ENCODE measurements at places on chromosomes 3 and 15. TPM values are rescaled to one million over a fixed set of nuclear protein-coding genes. Genes with fewer than 3 reads are reported as not detected.

DNA sequence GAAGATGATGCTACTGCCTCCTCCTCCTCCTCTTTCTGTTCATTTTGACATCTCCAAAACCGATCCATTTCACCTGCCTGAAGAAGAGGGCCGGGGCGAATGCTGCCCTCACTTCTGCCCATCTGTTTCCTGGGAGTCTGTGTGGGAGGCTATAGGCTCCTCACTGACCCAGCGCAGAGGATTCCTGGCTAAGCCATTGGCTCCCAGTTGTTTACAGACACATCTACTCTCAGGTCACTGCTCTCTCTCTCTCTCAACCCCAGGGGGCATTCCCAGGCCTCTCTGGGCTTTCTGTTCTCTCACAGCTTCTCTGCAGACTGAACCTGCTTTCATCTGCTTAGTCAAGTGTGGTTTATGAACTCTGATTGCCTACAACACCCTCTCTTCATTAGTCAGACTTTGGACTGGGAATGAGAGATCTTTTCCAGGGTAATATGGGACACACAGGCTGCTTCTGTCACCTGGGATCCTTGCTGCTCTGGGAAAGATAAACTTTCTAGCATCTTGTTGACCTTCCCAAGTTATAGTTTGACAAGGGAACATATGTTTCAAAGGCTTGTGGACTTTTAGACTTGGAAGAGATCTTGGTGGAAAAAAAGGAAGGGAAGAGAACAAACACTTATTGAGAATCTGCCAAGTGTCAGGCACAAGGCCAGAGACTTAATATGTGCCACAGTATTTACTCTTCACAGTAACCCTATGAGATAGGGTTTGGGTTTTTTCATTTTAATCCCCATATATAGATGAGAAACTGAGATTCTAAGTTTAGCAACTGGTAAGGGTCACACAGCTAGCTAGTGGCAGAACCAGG lies 30.2 kb upstream of the USP3 start:
- peak; percentile 83 for DNase-seq

DNA sequence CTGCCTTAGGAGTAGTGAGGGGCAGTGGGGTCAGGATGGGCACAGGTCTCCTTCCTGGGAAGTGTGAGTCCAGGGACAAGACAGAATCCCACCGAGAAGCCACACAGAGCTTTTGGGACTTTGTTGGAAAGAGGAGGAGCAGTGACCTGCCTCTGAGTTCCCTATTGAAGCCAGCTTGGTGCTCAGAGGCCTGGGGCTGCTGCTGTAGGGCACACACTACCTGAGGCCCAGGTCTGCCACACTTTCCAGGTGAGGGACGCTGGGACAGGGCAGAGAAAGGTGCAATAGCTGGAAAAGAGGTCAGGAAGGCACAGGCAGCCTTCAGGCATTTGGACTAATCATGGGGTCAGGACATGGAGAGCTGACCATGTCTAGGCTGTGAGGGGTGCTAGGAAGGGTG lies 67.7 kb downstream of the SCN5A start:
- DNase-seq, result no peak

- no peak for DNase-seq
Observed at GRCh38 chr3:115336836-115337235, 189.7 kb upstream of the ZBTB20 start.

DNA sequence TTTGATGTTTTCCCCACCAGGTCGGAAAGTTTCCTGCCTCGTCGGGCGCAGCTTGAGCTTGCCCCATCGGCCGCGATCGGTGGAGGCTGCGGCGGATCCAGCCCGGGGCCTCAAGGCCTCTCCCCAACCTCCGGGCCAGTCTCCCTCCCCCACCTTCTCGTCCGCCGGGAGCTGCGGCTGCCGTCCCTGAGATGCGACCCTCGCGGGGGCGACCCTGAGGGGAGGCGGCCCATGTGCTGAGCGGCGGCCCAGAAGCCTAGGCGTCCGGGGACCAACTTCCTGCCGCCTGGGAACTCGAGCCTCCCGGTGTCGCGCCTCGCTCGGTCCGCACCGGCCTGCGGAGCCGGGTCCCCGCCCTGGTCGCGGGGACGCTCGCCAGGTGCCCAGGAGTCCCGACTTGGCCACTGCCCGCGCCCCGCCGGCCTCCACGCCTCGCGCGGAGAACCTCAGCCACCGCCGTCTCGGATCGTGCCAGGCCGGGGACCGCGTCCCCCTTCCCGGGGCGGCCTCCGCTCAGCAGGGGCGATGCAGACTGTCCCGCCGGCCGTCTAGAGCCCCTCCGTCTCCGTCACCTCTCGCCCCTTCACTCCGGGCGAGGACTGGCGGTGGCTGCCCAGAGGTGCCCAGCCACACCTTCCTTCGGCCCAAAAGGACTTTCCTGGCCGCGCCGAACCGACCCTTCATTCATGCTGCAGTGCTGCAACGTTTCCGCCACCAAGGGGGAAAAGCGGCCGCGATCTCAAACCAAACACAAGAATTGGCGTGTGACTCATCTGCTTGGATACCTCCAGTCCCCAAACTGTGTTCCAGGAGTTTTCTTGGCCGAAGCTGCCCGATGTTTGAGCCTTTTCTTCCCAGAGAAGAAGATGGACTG lies 656 bp downstream of the SLMAP start:
- peak; percentile 82 for DNase-seq

The DMXL2 gene
- 32.8 TPM for total RNA-seq

The TIMP4 gene
- 0.10 TPM for total RNA-seq

The PLSCR5 gene
- total RNA-seq, result not detected

The SLC2A2 gene
- total RNA-seq, result not detected

GRCh38 chr15:25693321-25694238 lies 169.5 kb downstream of the ATP10A start:
- DNase-seq, result no peak

GRCh38 chr15:46394463-46394862 lies 759.6 kb downstream of the SQOR start:
- no peak for DNase-seq

DNA sequence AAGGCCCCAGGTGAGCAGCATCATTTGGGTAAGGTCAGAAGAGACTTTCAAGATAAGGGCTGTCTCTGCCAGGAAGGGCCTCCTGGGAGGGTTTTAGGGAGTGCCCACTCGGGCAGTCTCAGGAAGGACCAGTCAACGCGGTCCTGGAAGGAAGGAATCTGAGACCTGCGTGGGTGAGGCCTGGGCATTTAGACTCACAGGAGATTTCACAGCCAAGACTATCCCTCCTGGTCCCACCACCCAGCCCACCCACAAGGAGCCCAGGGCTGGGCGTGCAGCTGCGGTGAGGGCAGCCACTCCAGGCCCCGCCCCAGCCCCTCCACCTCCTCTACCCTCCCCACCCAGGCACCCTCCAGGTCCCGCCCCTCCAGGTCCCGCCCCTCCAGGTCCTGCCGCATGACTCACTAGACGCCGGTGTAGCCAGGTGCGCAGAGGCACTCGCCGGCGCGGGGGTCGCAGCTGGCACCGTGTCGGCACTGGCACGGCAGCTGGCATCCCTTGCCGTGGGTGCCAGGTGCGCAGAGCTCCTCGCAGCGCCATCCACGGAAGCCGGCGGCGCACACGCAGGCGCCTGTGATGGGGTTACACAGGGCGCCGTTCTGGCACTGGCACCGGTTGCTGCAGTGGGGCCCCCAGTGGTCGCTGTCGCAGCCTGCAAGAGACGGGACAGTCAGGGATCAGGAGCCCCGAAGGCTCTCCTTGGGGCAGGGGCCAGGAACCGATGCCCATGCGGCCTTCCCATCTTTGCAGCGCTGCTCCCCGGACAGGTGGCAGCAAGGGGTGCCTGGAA lies 112.7 kb downstream of the RAB11A start:
- DNase-seq, result no peak

GRCh38 chr15:57559875-57560274 lies 31.8 kb upstream of the MYZAP start:
- DNase-seq, result peak; percentile 49

GRCh38 chr15:81146006-81146405 lies 11.9 kb downstream of the CFAP161 start:
- no peak for DNase-seq

GRCh38 chr3:124916837-124917409 lies 17.6 kb downstream of the MUC13 start:
- no peak for DNase-seq

The CHDH gene
- total RNA-seq, result not detected

The CCR9 gene
- not detected for total RNA-seq

The WDR49 gene
- total RNA-seq, result not detected

GRCh38 chr3:194928227-194928626 lies 242.5 kb downstream of the FAM43A start:
- DNase-seq, result no peak

DNA sequence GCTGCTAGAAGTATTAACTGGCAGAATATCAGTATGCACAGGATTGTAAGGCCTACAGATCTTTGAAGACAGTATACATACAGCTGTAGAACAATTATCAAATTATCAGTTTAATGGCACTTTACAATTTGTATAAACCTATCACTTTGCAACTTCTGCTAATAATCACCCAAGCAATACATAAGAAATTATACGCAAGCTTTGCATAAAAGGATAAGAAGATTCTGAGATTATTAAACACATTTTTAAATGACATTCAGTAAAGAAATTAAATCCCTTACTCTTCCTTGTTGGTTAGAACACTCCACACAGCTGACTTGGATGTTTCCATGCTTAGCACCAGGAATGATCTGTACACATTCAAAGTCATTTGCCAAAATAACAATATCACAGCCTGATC lies 46.8 kb downstream of the DMXL2 start:
- DNase-seq, result no peak

GRCh38 chr3:176120507-176120906 lies 1076.8 kb downstream of the TBL1XR1 start:
- no peak for DNase-seq

The LRRK1 gene
- total RNA-seq, result 5.0 TPM

- peak; percentile 16 for DNase-seq
Observed at GRCh38 chr3:28008235-28008634, 233.2 kb upstream of the CMC1 start.

DNA sequence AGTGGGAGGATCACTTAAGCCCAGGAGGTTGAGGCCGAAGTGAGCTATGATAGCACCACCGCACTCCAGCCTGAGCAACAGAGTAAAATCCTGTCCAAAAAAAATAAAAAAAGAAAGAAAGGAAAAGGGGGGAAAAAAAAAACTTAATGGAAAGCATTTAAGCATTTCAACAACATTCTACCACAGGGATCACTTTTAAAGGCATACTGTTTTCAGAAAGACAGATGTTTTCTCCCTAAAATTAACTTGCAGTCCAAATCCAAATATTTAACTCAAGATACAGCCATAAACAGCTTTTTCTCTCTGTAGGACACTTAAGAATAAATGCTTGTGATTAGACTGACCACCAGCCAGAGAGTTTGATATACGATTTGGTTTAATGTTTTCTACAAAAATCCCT lies 141.0 kb downstream of the MAGI1 start:
- no peak for DNase-seq

Measured in RPMI7951 (cell line).